ENCODE measurements at places on chromosomes 16 and 17.

DNA sequence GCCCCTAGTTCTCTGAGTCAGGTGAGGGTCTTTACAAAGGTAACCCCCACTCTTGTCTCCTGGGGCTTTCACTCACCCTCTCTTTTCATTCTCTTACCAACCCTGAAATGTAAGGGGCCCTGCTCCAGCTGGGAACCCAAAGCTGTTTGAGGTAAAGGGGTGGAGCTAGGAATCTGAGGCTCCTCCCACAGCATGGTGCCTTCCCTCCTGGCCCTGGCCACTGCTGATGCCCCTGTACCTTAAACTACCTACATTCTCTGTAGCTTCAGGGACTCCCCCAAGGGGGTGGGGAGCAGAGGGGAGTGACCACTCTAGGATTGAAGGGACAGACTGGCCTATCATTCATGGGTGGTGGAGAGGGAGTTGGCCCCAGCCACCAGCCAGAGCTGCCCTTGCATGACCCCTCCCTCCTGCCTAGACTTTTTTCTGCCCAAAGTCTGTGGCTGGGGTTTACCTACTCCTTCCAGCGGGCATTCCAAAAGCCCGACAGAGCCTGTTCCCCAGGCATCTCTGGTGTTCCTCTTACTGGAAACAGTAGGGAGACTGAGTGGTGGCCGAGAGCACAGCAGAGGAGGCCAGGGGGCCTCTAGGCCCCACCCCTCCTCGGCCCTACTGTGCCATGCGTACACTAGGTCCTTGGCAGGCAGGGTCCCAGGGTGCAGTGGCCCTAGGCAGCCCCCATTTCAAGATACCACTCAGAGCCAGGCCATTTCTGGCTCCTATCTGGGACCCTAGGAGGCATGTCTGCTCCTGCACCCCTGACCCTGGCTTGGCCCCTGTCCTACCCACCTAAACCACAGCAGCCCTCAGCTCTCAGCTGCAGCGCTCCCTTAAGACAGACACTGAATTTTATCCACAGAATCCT, 9.5 kb downstream of the DOK4 start:
- no peak for DNase-seq

- DNase-seq: no peak
Observed at GRCh38 chr16:77085981-77086380, 105.0 kb upstream of the MON1B start.

GRCh38 chr16:35306915-35307314, 1847.5 kb downstream of the TP53TG3F start:
- DNase-seq: no peak

DNA sequence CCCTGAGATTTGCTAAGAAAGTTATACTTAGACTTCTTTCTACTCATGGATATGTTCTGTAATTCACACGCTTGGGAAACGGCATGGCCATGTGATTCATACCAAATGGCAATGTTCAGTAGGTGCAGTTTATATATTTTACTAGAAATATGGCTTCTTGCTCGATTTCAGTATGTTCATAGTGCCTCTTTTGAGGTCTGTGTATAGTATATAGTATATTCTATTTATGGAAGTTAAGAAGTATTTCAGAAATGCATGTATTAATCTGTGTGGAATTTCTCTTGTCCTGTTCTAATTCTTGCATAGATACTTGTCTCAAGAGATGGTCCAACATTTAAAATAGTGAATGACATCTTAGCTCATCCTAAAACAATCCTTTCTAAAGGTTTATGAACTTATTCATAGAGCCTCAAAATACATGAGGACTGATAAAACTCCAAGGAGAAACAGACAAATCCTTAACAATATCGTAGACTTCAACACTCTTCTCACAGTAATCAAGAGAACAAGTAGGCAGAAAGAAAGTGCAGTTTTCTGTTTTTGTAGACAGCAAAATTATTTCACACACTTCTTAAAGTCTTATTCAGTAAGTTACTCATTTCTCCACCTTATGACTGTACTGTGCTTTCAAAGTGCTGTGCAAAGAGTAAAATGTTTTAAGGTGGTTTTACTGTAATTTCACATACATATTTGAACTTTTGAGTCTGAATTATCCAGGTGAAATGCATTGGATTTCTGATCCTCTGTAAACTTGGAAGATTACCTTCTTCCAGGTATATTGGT, 11.1 kb downstream of the BPTF start:
- no peak for DNase-seq

DNA sequence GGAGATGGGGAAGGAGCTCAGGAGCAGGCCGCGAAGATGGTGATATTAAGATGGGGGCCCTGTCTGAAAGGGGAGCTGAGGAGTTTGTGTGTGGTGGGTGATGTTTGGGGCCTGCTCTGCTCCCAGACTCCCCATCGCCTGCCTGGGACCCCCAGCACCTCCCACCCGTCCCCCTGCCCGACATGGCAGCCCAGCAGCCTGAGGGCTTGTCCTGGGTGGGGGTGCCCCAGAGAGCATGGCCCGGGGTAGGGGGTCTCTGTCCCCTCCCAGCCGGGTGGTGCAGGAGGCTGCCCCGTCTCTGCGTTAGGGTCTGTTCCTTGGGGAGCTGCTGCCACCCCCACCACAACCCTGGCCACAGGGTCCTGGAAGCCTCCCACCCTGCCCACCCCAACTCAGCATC, 5.2 kb downstream of the CDH15 start:
- DNase-seq: no peak

DNA sequence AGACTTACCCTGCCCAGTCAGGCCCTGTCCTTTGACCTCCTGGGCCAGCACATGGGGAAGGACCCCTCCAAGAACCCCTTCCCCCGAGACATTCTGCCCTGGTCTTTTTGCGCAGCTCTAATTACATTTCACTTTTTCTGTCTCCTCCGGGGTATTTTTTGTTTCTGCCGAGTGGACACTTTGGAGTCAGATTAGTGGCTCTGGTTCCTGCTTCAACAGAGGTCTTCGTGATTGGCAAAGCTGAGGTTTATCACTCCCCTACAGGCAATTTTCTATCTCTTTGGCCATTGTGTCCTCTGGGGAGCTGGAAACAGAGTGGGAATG, 23.5 kb downstream of the ANKRD40 start:
- DNase-seq: no peak

DNA sequence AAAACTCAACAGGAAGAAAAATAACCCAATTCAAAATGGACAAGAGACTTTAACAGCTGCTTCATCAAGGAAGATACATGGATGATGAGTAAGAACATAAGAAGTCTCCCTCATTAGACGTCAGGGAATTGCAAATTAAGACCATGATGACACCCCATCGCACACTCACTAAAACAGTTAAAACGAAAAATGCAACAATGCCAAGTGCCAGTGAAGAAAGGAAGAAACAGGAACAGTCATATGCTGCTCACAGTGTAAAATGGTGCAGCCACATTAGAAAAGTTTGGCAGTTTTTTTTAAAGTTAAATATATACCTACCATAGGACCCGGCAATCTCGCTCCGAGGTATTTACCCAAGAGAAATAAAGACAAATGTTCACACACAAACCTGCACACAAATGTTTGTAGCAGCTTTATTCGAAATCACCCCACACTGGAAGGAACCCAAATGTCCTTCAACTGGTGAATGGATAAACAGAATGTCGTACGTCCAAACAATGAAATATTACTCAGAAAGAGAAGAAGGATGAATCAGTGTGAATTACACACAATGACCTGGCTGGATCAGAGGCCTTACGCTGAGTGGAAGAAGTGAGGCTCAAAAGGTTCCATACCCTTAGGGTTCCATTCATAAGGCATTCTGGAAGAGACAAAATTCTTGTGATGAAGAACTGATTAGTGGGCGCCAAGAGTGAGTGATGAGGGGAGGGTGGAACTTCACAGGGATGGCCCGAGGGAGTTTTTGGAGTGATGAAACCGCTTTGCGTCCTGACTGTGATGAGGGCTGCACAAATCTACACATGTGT, 110.3 kb downstream of the C16orf95 start:
- DNase-seq: no peak
